ENCODE measurements at places on chromosomes 12 and 14.
A peak's percentile ranks its signal among the peaks of the same experiment; 100 is the strongest.

- DNase-seq: no peak
These were observed 7.9 kb downstream of the MAPK1IP1L start for GRCh38 chr14:55059333-55059732.

- no peak for DNase-seq
These were observed 198.7 kb upstream of the RASSF8 start for GRCh38 chr12:25759752-25760151.

GRCh38 chr12:47745485-47746041 is 13.1 kb downstream of the RAPGEF3 start:
- no peak for DNase-seq

GRCh38 chr12:32248441-32249140 is 141.9 kb downstream of the BICD1 start:
- DNase-seq: no peak

- no peak for DNase-seq
These were observed 3.5 kb downstream of the FBXO34 start for GRCh38 chr14:55274751-55275150.

DNA sequence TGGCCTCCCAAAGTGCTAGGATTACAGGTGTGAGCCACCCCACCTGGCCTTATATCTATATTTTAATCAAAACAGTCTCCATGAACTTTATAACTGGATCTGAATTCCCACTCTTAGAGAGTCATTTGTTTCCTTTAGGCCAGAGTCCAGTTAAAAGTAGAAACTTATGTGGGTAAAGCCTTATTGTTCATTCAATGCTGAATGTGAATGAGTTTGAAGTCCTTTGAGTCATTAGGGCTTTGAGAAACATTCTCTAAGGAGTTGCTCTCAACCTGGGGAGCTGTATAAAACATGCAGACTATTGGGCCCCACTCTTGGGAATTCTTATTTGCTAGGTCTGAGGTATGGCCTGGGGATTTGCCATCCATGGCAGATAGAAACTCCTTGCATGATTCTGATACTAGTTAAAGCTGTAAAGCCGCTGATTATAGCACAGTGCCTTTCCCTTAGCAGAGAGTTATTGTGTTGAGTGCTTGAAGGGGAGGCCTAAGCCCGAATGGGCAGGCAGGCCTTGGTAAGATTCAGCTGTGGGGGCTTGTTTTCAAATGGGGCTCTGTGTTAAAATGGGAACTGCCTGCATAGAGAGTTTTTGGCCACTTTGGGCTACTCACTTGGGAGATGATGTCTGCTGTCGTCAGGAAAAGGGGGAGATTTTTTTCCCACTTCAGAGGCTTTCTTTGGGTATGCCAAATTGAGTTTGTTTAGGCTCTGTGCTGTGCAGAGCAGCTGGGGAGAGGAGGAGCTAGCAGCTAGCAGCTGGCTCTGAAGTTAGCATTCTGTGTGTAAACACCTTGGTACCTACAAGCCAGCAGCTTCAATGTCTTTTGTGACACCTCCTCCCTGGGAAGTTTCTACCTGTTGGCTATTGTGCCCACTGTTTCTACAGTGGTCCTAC is 117.5 kb downstream of the DACT1 start:
- no peak for DNase-seq

GRCh38 chr14:100972118-100972897 is 68.8 kb upstream of the RTL1 start:
- DNase-seq: no peak

GRCh38 chr14:64196814-64197411 is 97.3 kb downstream of the ESR2 start:
- no peak for DNase-seq

GRCh38 chr12:31732926-31733548 is 4.2 kb upstream of the AMN1 start:
- DNase-seq: no peak

GRCh38 chr12:79689477-79690141 is 1.2 kb downstream of the PAWR start:
- no peak for DNase-seq

- DNase-seq: peak; percentile 53
These were observed 52.5 kb downstream of the BEGAIN start for GRCh38 chr14:100534528-100535286.

DNA sequence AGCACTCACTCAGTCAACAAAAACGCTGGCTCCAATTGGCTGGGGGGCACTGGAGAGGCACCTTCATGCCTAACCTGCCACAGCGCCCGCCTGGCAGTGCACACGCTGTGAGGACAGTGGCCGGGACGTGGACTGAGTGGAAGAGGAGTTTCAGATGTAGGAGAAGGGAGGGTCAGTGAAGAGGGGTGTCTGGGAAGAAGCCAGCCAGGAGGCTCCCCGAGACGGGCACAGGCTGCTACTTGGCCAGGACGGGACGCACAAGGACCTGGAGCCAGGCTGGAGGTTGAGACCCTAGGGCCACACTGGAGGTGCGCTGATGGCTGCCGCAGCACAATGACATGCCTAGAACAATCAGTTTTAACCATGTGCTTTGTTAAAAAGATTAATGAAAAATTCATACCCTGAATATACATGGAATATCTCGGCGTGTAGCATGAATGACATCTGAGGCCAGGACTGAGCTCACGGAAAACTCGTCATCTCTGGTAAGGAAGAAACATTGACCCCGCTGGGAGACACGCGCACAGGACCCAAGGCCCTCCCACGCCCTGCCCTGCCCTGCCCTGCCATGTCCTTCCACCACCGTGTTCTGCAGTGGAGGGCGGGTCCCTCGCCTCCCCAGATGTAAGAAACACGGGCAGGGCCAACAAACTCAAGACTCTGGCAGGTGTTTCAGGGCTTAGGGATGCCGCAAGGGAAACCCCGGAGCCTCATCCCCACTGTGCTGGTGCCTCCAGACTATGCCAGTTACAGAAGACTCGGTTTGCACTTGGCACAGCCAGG is 25.0 kb downstream of the AMN start:
- DNase-seq: no peak

DNA sequence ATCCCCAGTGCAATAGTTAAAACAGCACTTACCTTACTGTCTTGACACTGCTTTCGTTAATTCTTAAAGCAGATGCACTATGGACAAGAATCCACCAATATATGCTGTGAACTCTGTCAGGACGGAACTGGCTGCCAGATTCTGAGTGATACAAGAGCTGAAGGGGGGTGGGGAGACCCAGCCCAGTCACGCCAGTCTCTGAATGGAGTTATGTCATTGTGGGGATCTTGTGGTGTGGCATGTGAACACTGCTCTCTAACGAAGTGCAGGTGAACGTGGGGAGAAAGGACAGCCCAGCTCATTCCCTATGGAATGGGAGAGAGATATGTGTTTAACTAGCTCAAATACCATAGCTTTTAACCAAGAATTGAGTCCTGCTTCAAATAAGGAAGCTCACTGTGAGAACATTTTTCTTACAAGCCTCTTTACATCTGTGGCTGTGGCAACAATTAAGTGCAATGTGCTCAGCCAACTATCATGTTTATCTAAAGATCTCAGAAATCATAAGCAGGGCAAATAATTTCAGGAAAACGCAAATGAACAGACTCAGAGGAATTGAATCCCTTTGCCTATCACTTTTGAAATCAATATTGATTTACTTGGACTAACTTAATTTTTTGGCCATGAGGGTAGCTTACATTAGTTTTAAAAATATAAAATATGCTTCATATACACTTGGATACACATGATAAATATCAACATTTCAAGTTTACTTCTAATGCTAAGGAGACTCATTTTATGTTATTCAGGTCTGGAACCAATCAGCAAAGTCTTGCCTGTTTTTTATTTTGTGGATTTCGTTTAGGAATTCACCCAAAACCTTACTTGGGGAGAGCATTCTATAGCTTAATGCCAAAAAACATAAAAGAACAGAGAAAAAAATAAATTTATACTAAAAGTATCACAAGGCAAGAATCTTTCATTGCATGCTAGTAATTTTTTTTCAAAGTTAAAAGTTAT is at the start of gene LUM:
Gene LUM, minus strand, starts transcription at position 129 of the 960 bp plus-strand sequence. CDS start 2,515 bp downstream, outside the sequence.
- DNase-seq: no peak

- DNase-seq: peak; percentile 66
These were observed 143.7 kb upstream of the DCN start for GRCh38 chr12:91326058-91327027.

- DNase-seq: no peak
These were observed 15.6 kb downstream of the DDX54 start for GRCh38 chr12:113169697-113170096.

- no peak for DNase-seq
These were observed 2.7 kb downstream of the PPP4R4 start for GRCh38 chr14:94176808-94177207.

GRCh38 chr12:92259291-92259690 is 113.6 kb upstream of the BTG1 start:
- no peak for DNase-seq

DNA sequence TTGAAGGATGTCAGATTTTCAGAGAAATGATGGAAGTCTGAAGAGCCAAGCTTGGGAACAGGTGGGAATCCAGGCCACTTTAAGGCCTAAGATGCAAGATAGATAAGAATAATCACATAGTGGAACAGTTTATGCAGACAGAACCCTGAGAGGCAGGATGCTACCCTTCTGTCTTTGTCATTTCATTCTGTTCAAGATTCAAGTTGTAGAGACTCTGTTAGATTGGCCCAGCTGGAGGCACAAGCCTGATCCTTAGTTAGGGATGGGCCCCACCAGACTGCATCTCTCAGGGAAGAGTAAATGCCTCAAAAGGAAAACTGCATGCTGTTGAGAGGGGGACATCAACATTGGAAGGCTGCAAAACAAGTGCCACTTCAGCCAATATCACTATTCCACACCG is 287.0 kb downstream of the PCNX1 start:
- DNase-seq: no peak

- DNase-seq: no peak
These were observed 196.0 kb downstream of the PIK3C2G start for GRCh38 chr12:18457362-18457761.

- DNase-seq: peak; percentile 17
These were observed 7.1 kb upstream of the ZDHHC22 start for GRCh38 chr14:77148510-77149231.

GRCh38 chr14:100065942-100066574 is 836 bp downstream of the EVL start:
- DNase-seq: no peak

GRCh38 chr12:22101749-22102243 is 55.8 kb downstream of the CMAS start:
- no peak for DNase-seq

GRCh38 chr12:15928870-15929571 is 17.9 kb downstream of the DERA start:
- DNase-seq: no peak

GRCh38 chr12:78568321-78569020 is 296.1 kb upstream of the SYT1 start:
- DNase-seq: no peak

- no peak for DNase-seq
These were observed 3.3 kb downstream of the DLK1 start for GRCh38 chr14:100729982-100730381.

DNA sequence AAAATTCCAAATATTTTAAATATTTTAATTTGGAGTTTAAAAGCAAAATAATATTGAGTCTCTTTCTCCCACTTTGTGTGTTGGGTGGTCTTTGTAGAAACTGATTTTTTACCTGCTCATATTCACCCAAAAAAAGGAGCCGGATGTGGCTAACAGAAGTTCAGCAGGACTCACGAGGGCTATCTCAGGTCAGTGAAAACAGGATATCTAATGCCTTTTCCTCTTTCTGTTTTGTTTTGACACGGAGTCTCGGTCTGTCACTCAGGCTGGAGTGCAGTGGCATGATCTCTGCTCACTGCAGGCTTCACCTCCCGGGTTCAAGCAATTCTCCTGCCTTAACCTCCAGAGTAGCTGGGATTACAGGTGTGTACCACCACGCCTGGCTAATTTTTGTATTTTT is 30.8 kb downstream of the COA8 start:
- no peak for DNase-seq

- no peak for DNase-seq
These were observed 191.2 kb upstream of the KRR1 start for GRCh38 chr12:75702477-75703093.

DNA sequence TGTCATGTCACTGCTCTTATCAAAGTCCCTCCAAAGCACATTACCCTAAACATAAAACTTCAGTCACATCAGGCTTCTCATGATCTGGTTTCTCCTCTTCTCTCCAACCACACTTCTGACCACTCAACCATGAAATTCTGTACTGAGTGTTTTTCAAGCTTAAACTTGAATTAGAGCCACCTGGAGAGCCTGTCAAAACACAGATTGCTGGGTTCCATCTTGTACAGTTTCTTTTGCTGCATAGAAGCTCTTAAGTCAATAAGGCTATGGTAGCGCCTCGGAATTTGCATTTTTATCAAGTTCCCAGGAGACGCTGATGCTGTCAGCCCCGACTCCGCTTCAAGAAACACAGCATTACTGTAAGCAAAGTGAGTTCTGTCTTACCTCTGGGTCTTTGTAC is 16.4 kb upstream of the SRRM4 start:
- no peak for DNase-seq

- no peak for DNase-seq
These were observed 72.9 kb upstream of the DDX11 start for GRCh38 chr12:31000751-31001150.

DNA sequence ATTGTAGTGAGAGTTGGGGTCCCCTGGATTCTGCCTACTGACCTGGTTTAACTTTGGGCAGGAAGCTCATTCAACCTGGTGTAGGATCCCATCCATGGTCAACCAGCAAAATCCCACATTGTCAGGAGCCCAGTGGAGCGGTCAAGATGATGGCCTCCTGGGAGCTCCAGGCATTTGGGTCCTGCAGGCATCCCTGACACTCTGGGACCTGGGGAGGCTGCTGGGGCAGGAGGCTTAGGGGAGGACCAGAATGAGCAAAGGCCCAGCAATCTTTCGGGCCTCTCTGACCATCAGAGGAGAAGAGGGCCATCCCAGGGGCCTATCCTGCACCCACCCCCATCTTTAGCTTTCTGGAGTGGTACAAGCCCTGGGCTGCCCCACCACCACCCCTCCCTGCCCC is 104.0 kb downstream of the PRMT8 start:
- peak; percentile 53 for DNase-seq

GRCh38 chr12:1747609-1748008 is 56.7 kb downstream of the ADIPOR2 start:
- DNase-seq: no peak

DNA sequence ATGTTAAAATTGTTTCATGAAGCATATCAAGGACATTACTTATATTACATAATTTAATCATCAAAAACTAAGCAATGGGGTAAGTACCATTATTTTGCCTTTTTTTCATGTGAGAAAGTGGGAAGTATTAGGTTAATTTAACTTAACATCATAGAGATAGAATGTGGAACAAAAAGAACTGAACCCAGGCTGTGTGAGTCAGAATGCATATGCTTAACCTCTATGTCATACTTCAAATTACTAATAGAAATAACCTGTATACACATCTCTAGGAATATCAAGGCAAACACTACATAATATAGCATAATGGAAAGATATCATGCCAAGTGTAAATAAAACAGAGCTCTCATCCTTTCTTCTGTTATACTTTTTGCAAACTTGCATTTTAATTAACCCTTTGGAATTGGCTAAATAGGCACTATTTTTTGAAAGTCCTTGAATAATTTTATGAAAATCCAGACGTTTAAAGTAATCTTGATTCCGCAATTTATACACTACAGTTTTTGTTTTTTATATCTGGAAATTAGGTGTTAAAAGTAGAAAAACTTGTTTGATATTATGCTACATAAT is 777.7 kb downstream of the SLC6A15 start:
- DNase-seq: no peak

Data from sigmoid colon (tissue), 7 donors.